ENCODE measurements at places on chromosomes 2 and 18.

- DNase-seq = no peak
Measured at GRCh38 chr2:202841090-202841867, 30.3 kb downstream of the ICA1L start.

DNA sequence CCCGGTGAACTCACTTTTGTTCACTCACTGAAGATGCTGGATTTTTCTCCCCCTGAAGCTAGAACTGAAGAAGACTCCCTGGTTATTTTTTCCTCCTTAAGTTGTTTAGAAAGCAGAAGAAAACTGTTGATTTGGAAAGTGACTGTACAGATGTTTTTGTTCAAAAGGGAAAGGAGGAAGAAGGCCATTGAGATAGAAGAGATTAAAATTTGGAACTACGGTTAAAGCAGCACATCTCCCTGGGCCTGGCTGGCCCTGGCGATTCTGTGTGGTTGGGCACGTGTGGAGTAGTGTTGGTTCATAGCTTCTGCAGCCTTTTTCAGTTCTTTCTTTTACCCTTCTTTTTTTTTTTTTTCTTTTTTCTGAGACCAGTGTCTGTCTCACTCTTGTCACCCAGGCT, 109.2 kb downstream of the MAP4K4 start:
- DNase-seq = no peak

DNA sequence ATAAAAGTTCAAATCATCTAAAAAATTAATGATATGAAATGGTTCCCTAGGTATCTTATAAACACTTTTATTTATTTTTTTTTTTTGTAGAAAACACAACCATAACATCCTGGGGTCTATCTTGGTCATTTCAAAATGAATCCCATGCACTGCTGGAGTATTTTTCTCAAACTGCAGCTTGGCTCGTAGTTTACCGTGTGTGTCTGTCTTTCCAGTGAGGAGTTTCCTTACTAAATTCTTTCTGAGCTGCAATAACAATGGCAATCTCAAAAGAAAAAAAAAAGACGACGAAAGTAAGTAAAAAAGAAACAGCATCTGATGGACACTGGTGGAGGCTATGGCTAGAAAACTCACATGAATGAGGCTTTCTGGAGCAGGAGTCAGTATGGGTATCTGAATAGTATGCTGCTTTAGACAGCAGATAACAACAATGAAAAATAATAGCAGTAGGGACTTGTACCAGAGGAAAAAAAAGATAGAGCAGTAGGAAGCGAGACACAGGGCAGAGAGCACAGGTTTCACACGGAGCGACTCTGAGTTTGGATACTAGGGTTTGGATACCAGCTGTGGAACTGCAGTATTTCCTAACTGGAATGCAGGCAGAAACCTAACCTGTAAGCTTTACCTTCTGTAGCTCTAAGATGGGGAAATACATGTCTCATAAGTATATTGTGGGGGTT, 43.5 kb downstream of the CALCRL start:
- no peak for DNase-seq

GRCh38 chr18:67511840-67512239, 4.7 kb downstream of the DSEL start:
- no peak for DNase-seq

- no peak for DNase-seq
Measured at GRCh38 chr18:70506511-70506910, 217.7 kb downstream of the SOCS6 start.

DNA sequence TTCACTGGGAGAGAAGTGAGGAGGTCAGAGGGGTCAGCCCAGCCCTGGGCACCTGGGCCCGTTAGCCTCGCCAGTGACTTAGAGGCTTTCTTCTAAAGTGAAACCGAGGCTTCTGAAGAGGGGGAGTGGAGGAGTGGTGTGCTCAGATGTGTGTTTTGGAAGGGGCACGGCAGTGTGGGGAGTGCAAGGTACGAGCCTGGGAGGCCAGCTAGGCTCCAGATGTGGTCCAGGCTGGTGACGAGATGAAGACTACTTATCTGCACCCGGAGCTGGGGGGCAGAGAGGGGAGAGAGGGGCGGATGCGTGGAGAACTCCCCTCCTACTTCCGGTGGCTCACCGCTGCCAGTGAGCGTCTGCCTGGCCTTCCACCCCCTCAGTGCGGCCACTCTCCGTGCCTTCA, 371.3 kb upstream of the HS6ST1 start:
- no peak for DNase-seq

GRCh38 chr2:8535821-8536685, 145.8 kb upstream of the ID2 start:
- DNase-seq = no peak

GRCh38 chr2:167127135-167127534, 238.9 kb downstream of the XIRP2 start:
- DNase-seq = no peak

DNA sequence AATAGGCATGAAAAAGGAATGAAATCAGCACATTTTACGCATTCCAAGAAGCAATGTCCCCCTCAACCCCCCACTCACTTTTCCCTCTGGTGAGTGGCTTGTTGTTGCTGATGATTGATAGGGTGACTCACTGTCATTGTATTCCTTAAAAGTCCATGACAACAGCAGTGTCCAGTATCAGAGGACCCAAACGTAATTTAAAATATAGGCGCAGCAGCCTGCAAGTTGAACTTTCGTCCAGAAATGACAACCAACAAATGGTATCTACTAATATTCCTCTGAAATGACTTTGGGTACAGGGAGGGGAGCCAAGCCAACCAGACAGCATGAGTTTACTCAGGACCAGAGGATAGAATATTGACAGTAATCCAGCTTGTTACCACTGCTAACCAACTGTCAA, 182.9 kb upstream of the SIX3 start:
- DNase-seq = no peak

DNA sequence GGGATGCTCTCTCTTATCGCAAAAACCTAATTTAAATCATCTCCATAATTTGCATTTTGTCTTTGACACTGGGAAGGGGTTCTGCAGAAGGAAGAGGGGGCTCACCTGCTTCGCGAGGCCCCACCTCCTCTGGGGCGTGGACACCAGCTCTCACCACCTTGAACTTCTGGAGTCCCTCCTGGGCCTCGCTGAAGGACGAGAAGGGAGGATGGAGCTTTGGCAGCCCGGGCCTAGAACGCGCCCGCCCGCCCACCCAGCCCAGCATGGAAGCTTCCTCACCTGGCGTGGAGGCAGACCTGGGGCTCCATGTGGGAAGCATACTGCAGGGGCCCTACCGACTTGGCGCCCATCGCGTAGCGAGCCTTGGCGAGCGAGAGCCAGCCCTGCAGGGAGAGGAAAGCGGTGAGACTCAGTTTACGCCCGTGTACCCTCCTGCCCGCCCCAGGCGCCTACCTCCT, 1.1 kb upstream of the IMP4 start:
- no peak for DNase-seq

- DNase-seq = no peak
Measured at GRCh38 chr2:21250673-21251072, 126.9 kb downstream of the TDRD15 start.

DNA sequence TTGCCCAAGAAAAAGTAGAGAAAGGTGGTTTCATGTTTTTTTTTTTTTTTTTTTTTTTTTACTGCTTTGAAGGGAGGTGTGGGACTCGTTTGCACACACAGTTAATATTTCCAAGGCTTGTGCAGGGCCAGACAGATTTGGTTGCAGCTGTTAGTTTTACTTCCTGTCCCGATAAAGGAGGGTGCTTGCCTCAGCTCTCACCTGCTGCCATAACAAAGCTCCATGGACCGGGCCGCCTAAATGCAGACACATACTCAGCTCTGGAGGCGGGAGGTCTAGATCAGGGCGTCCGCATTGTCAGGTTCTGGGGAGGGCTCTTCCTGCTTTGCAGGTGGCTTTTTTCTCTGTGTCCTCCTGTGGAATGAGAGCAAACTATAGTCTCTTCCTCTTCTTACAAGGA, 69.9 kb downstream of the ODC1 start:
- no peak for DNase-seq

DNA sequence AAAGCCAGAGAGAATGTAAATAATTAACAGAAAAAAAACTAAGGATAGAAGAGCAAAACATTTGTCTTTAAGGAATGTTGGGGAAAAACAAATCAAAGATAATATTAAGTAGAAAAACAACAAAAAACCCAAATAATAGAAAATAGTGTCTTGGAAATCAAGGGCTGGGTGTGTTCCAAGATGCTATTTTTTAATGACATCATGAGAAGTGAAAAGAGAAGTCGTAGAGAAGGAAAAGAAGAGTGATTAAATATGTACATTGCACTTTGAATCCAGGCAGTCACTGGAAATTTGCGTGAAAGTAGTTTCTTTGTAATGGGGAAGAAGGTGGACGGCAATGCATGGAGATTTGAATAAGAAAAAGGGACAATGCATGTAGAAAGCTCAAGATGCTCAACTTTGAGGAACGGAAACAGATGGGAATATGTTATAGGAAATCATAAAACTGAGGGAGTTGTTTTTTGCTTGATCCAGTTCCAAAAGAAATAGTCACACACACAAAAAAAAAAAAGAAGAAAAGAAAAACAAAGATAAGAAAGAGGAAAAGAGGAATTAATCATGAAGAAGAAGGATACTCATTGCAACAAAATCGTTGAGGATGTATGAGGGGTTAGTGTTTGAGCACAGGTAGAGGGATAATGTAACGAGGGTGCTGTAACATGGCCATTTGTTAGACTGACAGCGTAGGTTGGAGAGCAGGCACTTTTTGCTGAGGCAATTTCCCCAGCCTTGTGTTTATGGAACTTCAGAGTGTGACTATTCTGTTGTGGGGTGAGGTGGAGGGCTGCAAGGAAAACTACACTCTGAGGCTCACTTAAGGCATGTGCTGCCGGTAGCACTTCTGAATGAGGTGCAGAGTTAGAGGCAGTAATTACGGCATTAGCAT, 184.1 kb downstream of the CALCRL start:
- DNase-seq = no peak

DNA sequence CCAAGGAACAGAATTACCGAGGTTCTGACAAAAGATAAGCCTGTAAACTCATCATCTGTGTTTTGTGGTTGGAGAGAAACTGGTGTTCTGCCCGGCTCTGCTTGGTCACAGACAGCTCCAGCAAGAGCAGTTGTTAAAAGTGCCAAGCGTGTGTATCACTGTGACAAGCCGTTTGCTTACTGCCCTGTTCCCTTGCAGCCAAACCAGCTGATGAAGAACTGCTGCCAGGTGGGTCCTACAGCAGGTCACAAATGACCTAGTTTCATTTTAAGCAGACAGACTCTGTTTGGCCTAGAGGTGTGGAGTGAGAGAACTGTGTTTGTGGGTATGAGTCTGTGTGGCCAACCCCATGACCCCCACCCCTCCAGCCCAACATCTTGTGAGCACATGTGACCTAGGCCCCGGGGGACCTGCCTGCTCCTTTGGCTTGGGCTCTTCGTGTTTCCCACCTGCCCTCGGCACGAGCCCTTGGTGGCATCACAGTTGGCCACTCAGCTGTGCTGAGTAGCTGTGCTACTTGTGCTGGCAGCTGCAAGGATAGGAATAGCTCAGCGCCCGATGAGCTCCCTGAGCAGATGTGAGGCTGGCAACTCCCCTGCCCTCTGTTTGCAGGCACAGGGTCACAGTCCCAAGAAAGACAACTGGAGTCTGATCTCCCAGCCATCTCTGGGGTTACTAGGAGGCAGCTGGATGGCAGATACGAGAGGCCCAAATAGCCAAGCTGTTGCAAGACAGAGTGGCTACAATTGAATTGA, 9.7 kb downstream of the OXER1 start:
- DNase-seq = no peak

DNA sequence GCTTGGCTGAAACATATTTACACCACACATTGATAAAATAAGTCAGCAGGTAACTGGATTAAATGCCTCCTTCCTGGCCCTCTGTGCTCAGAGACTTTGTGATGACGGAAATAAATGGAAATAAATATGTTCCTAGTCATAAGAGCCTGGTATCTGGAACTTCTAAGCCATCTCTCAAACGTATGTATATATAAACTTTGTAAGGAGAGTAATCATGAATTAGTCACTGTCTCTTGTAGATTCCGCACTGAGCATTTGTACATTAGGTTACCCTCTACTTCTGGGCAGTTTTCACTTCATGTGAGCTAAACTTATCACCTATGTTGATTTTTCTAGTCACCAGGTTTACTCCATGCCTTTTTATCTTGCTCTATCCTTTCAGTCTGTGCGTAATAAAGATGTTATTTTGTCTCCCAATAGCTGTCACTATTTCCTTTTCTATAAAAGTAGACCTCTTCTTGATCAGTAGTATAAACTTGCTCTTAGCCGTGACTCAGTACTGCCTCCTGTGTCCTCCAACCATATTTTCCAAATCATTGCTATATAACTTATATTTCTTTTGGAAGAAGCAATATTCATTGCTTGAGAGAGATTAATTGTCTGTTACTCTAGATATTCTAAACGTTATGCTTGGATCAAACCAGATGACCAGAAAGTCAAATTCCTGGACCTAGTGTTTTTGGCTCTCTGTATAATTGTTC, 53.2 kb downstream of the FEZ2 start:
- no peak for DNase-seq

- DNase-seq = no peak
Measured at GRCh38 chr2:207734636-207735512, 23.4 kb downstream of the CCNYL1 start.

- no peak for DNase-seq
Measured at GRCh38 chr2:46914578-46915230, 902 bp downstream of the MCFD2 start.

DNA sequence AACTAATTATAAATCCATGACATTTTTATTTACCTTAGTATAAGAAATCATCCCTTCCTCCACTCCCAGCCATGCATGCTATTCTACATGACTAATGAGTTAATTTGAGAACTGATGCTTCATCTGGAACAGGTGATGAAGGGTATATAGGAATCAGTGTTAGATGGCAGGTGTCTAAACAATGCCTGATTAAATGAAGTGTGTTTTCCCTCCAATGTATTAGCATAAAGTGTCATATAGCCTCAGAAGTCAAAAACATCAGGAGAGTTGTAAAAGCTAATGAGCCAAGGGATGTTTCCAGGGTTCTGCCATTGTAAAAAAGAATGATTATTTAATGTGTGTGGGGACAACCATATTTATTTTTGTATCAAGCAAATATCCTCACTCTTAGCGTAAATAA, 913.8 kb downstream of the DCC start:
- no peak for DNase-seq

DNA sequence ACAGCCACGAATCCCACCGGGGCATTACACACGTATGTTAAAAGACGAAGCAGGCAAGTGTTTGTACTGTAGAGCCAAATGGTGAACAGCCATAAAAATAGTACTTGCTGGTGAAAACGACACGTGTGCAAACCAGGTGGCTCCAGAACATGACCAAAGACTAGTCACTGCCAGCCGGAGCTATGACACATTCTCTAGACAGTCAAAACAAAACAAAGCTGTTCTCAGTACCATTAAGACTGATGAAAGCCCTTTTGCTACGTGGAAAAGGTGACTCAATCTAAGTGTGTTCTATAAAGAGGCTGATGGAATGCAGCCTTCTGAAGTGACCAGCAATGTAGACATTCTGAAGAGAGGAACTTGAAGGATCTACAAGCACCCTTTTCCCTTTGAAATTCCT, 367.7 kb upstream of the NETO1 start:
- DNase-seq = no peak

- no peak for DNase-seq
Measured at GRCh38 chr2:207385903-207386302, 143.9 kb upstream of the CREB1 start.

Measured in T-helper 22 cell (primary cell).